ENCODE measurements at places on chromosomes 13 and 19.

GRCh38 chr13:98890186-98890585 lies 87.7 kb downstream of the DOCK9 start:
- peak; percentile 66 for DNase-seq

DNA sequence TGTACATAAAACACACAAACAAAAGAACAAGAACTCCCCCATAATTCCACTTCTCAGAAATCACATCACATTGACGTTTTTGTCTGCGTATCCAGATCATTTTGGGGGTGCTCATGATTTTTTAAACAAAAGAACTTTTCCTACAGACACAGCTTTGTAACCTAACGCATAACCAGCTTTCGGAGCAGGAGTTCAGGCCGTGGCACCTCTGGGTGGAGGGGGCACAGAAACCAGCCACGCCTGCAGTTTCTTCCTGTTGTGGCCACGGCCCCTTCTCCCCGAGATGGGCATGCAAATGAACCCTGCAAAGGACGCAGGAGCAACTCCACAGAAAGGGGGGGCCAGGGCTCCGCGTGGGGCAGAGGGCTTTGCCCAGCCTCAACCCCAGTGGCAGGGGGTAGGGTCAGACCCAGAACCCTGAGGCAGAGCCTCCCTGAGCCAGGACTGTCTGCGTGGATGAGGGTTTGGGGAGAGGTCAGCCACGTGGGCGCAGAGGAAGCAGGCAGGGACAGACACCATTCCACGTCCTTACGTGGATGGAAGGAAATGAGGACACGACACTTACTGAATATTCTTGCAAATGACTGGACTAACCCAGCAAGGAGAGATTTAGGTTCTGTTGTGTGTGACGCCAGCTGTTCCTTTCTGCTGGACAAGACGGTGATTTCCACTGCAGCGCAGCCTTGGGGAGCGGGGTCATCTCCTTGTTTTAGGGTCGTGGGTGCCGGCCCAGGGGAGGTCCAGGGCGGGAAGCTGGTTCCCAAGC lies 64.4 kb downstream of the RASA3 start:
- DNase-seq = no peak

GRCh38 chr19:54155694-54156093 lies 3.8 kb downstream of the LENG1 start:
- no peak for DNase-seq

GRCh38 chr13:76029088-76029487 lies 393.0 kb downstream of the LMO7 start:
- DNase-seq = no peak

DNA sequence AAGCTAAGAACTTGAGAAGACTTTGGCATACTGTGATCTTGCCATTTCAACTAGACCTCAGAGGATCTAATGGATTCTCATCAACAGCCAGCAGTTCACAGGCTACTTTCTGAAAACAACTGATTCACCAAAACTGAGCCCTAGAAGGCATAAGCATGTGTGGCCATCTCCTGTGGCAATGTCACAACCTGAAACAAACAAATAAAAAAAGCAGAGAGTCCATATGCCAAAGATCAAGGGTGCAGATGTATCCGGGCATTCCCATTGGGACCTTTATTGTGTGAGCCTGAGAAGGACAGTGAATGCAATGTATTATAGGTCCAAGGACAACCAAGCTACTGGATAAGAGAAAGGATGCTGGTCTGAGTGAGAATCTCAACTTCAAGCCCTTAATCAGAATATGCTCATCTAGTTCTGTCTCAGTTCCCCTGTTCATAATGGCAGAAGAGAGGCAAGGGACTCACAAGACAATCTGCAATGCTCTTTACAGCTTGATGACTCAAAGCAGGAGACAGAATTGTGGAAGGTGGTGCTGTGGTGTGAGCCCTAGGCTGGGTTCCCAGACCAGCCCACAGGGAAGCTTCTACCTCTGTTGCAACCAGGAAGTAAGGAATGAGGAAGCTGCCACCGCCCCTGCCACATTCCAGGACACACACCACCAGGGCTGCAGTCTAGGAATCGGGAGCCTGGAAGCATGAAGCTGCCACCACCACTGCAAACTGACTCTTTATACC lies 133.7 kb downstream of the RAP2A start:
- peak; percentile 23 for DNase-seq

Data from H54 (cell line).